Cerebellar cortex (tissue), 1 donor: ENCODE measurements at places on chromosomes 4 and X.

GRCh38 chr4:7243609-7244330 lies 51.4 kb downstream of the SORCS2 start:
- DNase-seq, result no peak

DNA sequence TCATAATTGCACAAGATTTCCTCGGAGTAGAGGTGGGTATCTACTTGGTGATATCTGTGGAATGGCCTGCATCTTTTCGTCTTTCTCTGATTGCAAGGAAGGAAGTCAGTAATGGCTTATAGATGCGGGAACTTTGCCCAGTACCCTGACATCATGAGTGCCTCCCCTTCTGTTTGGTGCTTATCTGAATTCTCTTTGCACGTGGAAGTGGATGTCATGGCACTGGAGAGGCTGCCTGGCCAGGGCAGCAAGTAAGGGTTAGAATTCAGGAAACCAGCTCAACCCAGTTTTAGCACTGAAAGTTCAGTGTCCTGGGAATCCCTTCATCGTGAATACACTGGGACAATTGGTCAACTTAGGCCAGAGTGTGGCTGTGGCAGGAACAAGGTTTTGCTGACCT lies 83.5 kb upstream of the RAPGEF2 start:
- DNase-seq, result no peak

- DNase-seq, result no peak
These were observed 31.0 kb upstream of the PDE5A start for GRCh38 chr4:119659576-119659975.

GRCh38 chrX:117096528-117096927 lies 633.8 kb upstream of the CT83 start:
- DNase-seq, result no peak

GRCh38 chrX:69238114-69238886 lies 73.0 kb upstream of the PJA1 start:
- DNase-seq, result peak; percentile 88

DNA sequence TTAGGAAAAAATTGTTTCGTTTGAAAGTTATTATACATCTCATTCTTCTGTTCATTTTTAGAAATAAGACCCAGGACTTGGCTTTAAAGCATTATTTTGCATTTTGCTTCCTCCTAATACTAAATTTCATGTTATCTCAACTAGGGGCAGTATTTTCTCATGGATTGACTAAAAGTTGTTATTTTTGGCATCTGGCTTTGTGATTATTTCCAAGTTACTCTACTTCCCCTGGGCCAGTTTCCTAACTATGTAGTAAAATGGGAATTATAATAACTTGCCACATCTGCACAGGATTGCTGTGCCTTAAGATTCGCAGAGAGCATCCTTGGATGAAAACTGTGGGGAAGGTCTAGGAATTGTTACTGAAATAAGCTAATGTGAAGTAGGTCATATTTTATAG lies 3.0 kb downstream of the RBPJ start:
- DNase-seq, result no peak

DNA sequence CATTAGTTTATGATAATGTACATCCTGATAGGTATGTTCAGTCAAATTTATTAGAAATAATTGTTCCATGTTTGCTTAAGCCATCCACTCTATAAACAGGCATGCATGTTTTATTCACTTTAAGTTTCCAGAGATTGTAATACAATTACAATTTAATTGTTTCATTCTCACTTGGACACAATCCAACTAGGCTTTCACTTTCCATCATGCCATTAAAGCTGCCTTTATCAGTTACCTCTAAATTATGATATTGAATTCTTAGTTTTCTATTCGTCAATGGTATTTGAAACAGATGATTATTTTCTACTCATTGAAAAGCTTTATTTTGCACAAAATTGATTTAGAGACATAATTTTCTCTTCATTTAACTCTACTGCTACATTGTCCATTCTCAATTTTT lies 1196.3 kb downstream of the RAPGEF2 start:
- DNase-seq, result no peak

DNA sequence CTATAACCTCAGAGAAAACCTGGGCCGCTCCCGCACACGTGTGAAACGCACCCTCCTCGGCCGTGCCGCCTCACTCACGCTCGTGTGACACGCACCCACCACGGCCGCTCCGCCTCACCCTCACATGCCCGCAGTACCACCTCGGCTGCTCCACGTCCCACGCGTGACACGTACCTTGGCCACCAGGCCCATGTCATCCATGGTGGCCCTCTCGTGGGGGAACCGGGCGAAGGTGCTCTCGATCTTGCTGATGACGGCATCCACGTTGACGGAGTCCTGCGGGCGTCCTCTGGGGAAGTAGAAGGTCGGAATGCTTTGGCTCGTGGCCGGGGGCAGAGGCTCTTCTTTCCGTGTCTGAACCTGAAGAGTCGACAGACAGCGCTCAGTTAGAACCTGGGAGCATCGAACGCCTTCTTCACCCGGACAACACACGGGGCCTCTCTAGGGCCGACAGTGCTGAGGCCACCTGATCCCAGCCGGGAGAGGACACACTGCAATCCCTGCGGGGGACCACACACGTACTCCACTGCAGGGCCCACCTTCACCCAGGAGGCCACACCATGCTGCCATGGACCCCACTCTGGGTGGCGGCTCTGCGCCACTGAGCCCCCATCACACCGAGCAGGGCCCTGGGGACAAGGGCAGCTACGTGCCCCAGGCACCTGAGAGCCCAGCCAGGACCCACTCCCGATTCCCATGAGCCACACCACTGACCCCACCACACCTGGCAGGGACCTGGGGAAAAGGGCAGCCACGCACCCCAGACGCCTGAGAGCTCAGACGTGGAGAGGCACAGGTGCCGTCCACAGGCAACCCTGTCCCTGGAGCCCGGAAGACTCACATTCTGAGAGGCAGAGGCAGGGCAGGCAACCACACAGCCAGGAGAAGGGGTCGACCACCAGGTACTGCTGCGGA lies 25.2 kb downstream of the PPP2R3B start:
- no peak for DNase-seq

DNA sequence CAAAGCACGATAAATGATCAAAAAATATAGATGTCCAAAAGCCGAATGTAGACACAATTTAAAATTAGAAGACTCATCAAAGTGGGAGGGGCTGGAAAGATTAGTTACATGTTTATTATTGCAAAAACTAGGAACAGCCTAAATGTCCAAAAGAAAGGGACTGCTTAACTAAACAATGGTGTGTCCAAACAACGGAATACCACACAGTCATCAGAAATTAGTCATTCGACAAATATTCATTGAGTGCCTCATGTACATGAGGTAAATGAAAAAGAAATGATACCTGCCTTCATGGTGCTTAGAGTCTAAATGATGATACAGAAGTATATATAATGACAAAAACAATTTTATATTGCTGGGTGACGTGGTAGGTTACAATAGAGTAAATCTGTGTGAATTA lies 139.7 kb downstream of the MAML3 start:
- no peak for DNase-seq

DNA sequence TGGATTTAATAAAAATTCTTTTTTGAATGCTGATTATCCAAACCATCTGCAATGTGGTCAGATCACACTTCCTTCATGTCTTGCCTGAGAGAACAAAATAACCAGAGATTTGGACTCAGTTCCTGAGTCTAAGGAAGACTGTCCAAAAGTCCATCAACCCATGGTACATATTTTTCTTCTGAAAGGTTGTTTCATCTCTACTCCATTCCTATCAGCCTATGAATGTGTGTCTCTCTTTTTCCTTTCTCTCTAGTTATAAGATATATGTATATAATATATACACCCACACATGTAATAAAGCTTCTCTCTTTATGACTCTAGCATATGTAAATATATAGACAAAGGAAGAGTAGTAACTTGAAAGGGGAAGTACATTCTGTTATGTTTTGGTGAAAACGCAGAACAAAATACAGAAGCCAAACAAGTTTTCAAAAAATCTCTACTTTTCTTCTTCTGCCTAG lies 226.9 kb downstream of the ARHGAP24 start:
- DNase-seq, result no peak

DNA sequence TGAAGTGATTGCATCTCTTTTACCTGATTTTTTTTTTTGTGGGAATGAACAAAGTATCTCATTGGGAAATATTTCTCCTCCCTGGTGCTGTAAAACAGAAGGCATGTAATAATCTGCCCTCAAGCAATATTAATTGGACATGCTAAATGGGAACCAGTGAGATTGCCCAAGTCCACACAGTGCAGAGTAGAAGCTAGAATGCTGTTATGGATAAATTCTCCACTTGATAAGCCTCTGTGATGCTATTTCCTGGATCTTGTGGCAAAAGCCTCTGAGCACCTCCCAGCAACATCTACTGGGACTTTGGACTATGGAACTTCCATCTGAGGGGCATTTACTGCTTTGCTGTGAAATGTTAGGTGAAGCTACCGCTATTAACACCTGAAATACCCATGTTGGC lies 46.9 kb upstream of the YTHDC1 start:
- DNase-seq, result no peak

GRCh38 chr4:40890764-40891163 lies 141.0 kb downstream of the NSUN7 start:
- no peak for DNase-seq

DNA sequence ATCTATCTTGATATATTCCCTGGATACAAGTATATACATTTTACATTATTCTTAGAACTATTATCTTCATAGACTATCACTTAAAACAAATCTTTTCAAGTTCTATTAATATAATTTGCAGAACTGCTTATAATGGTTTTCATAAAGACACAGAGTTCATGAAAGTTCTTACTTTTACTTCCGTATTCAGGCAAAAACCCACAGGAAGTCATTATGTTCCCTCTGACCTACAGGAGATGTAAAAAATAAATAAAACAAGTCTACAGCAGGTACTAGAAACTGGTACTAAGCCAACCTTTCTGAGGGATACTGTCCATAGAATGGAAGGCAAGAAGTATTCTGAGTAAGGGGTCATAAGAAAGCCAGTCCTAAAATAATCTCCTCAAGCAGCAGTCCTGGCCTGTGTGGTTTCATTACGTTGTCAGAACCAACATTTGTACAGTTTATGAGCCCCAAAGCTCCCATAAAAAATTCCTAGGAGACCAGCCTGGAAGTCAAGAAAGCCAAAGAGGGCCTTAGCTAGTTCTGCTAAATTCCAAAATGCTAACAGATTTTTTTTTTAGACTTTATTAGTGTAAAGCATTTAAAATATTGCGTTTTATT lies 68.6 kb downstream of the CAMK2D start:
- no peak for DNase-seq

DNA sequence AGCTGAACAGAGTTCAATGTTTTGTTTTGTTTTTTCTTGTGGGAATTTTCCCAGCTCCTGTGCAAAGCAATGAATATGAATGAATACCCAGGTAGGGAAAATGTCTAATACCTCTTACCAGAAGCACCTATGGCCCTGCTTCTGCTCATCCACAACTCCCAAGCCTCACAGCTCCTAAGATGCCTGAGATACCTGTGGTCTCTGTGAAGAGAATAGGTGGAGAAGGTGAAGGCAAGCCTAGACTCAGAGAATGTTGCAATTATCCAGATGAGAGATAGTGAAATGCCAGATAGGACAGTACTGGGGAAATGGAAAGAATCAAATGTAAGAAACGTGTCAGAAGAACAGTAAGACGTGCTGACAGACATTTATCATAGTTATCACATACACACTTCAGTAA lies 70.2 kb upstream of the NOCT start:
- no peak for DNase-seq

DNA sequence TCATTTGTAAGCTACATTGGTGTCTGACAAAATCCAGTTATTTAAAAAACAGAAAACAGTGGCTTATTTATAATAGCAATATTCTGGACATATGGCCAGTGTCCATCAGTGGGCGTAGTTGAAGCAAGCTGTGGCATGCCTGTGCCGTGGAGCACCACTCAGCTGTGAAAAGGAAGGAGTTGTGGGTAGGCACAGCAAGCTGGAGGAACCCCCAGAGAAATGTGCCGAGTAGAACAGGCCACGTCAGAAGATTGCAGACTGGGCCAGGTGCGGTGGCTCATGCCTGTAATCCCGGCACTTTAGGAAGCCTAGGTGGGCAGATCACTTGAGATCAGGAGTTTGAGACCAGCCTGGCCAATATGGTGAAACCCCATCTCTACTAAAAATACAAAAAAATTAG lies 102.4 kb downstream of the GPR143 start:
- no peak for DNase-seq

DNA sequence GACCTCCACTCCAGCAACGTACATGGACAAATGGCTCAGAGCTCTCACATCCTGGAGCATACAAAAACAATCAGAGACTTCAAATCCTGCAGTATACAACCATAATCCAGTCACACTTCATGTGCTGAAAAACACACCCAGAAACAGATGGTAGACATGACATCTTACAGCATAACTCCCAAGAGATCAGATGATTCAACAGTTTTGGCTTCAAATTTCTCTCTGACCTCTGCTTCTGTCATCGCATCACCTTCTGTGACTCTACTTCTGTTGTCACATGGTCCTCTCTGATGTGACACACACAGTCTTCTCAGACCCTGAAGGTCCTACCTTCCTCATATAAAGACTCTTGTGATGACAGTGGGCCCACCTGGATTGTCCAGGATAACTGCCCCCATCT lies 18.5 kb downstream of the SUV39H1 start:
- DNase-seq, result no peak

DNA sequence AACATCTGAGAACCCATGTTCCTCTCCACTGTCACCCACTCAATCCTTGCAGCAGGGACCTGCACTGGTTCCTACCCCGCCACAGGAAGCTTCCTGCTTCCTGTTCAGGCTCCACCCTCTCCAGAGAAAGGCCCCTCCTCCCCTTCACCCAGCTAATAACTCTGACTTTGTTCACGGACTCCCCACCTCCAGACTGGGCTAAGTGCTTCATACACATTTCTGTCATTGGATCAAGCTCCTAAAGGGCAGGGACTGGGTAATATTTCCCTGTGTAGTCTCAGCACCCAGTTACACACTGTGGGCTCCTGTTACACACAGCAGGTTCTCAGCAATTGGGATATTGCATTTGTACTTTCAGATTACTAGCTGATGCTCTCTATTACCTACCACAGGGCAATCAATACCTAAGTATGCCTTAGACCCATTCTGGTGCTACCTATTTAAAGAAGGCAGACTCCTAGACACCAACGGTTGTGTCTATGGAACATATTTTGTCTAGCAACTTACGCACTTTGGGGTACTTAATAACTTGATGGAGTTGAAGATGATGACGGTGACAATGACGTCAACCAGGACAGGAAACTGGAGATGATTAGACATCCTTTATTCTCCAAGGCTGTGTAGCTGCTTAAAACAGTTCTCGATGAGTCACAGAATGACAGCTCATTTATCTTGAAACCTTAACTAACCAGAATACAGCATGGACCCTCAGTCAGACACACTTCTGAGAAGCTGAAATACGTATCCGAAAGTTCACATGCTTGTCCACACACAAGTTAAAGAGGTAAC lies 58.1 kb downstream of the MAML3 start:
- DNase-seq, result no peak

DNA sequence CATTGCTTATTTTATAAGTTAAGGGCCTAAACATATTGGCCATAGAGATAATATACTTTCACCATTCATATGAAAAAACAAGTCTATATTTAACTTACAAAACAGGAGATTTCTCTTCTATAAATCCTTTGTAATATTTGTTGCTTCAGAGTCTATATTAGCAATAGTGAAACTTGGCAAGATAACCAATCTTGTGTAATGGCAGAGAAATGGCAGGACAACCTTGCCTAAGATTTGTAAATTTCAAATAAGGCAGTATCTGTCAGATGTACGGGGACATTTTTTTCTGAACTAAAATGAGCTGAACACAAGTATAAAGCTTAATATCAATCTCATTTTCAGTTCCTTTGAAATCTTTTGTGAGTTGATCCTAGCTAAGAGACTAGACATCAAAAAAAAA lies 17.8 kb upstream of the CPEB2 start:
- DNase-seq, result no peak
